NCI-H187 treated with DMSO at 0.1 percent for 48 hours (cell line): ENCODE measurements at places on chromosomes 7 and 10.

DNA sequence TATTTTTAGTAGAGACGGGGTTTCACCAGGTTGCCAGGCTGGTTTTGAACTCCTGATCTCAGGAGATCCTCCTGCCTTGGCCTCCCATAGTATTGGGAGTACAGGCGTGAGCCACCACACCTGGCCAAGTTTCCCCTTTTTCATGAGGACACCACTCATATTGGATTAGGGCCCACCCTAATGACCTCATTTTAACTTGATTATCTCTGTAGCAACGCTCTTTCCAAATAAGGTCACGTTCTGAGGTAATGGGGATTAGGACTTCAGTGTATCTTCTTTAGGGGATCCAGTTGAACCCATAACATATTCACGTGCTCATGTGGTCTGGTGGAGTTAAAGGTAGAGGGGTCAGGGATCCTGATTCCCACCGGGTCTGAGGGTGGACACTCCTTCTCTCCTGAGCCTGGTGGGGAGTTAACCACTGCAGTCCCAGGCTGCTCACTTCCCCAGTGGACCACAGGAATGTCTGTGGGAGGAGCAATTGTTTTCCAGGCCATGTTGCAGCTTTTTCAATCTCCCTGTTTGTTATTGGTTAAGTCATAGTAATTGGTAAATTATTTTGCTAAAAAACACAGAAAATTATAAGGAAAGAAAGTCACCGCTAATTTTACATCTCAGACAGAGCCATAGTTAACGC is 130.5 kb downstream of the GRK5 start:
- no peak for DNase-seq

DNA sequence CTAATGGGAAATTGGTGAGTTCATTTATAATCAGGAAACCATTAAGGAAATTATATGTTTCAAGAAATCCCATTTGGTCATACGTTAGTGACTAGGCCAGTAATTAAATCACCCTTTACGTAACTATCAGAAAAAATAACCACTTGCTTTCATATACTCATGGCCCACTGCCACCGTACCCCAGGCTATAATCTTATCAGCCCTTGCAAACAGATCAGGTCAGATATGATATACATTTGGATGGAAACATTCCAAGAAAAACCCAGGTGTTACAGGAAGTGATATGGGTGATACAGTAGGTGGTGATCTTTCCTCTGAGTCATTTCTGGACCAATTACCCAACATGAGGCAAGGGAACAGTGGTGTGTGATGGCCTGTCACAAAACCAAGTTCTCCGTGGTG is 481.0 kb upstream of the SEMA3A start:
- no peak for DNase-seq

GRCh38 chr7:90455163-90456030 is 14.0 kb upstream of the PTTG1IP2 start:
- DNase-seq, result no peak

GRCh38 chr7:47580811-47581331 is 1.0 kb downstream of the TNS3 start:
- DNase-seq, result no peak

GRCh38 chr10:93190372-93190771 is 116.7 kb downstream of the CYP26A1 start:
- DNase-seq, result no peak

DNA sequence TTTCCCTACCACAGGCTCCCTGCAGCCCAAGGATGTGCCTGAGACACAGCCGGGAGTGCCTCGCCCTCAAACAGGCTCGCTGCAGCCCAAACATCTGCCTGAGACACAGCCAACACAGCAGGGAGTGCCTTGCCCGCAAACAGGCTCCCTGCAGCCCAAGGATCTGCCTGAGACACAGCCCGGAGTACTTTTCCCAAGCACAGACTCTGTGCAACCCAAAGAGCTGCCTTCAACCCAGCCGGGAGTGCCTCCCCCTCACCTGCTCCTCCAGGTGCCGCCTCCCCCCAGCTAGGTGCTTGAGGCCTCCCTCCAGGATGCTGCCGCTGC is 42.9 kb downstream of the ANTXRL start:
- no peak for DNase-seq
